ENCODE measurements at places on chromosomes 6 and 20.

DNA sequence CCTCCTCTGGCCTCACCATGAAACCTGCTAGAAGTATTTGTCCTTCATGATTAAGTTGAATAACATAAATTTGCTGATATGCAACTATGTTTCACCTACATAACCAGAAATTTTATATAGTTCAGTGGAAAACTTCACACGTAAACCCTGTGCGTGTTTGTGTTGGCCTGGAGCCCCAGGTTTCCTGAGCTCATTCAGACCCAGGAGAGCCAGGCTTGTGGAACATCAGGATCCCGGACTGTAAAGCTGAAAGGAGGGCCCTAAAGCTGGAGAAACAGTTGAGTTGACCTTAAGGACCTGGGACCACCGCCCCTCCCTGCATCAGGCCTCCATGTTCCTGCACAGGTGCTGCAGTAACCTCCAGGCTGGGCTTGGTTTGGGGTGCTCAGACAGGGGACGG, 3.1 kb upstream of the SPATS1 start:
- DNase-seq: no peak

- no peak for DNase-seq
Measured at GRCh38 chr20:19658137-19658536, 99.9 kb upstream of the RIN2 start.

GRCh38 chr20:19867074-19867473, 109.0 kb downstream of the RIN2 start:
- DNase-seq: no peak

GRCh38 chr6:92759178-92759577, 660.2 kb downstream of the EPHA7 start:
- no peak for DNase-seq

- no peak for DNase-seq
Measured at GRCh38 chr6:138491017-138491416, 8.3 kb downstream of the NHSL1 start.

DNA sequence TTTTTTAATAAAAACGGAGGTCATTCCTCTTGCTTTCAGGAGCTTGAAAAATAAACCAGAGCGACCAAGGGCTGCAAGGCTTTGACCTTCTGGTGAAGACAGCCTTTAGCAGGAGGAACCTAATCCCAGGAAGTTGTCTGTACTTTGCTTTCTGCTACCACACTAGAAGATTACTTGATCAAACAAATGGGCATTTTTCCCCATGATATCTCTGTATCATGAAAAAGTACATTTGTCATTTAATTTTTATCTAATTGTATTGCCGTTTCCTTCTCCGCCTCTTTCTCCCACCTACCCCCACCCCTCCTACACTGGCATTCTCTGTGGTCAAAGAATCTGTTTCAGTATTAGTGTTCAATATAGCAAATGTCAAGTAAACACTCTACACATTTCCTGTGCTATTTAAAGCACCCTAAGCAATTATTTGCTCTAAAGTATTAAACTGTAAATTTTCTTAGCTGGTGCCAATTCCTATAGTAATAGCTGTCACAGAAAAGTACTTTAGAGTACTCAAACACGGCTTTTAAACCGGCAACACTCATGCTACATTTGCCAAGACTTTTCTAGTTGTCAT, 29.7 kb downstream of the ATXN1 start:
- no peak for DNase-seq

DNA sequence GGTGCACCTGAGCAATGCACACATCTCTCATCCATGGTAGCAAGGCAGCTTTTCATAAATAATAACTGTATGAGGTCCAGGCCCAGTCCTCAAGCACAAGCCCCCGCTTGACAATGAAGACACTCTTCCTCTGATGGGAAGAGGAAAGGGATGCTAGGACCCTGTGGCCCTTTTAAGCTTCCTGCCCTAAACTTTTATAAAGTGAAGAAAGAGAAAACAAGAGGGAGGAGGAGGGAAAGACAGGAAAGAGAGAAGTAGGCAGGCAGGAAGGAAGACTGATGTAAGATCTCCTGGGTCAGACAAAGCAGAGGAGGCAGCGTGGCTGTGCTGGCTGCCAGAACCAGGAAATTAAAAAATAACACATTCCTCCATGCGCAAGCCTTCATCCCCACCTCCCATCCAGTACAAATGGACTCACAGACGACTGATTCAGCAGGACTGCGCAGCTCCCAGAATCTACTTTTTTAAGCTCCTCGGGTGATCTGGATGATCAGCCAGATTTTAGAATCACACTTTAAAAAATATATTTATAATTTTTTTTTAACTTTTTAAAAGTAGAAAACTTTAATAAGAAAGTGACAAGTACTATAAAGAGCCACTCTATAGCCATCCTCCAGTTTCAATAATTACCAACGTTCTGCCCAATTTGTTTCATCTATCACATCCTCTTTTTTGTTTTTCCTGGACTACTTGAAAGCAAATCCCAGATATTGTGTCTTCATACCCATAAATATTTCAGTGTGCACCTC, 16.5 kb downstream of the TNFAIP3 start:
- DNase-seq: no peak

DNA sequence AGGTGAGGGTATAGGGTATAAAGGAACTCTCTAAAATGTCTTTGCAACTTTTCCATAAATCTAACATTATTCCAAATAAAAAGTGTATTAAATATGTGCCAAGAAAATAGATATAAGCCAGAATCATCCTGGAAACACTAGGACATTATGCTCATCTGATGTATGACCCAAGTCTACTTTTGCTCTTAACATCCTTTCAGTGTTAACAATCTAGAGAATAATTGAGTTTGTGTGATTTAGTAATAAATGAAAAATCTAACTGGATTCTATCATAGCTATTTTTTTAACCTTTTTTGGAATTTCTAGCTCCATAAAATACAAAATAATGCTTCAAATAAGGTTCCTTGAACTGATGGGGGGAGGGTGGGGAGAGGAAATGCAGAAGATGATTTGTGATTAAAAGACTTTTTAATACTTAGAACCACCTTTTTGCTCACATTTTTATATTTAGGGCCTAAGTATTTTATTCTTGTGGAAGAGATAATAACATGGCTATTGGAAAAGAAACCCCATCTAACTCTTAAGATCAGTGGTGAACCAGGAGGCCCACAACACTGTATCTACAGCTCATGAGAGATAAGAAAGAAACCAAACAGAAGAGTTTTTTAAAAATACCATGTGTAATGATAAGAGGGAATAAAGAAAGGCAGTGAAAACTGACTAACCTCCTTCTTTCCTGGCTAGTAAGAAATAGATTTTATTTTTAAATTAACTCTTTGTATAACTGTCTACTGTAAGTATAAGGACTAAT, 68.5 kb downstream of the PDSS2 start:
- DNase-seq: no peak

GRCh38 chr6:52526634-52527033, 50.2 kb downstream of the TRAM2 start:
- no peak for DNase-seq

GRCh38 chr20:36259177-36260061, 23.1 kb downstream of the AAR2 start:
- DNase-seq: no peak

DNA sequence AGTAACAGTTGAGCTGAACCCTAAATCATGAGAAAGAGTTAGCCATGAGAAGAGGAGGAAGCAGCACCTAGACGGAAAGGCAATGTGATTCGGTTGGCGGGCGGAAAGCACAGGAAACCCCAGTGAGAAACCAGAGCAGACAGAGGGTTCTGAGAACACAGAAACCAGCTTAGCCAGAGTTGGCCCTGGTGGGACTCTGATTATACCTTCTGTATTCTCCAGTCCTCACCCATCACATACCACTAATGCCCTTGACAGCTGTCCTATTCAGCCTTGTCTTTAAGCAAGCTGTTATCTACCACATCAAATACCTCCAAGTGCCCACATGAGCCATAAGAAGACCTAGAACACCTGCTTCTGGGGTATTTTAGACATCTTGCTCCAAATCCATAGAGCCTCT, 58.9 kb upstream of the LRRC1 start:
- no peak for DNase-seq

GRCh38 chr6:12262236-12263061, 27.7 kb upstream of the EDN1 start:
- DNase-seq: no peak

GRCh38 chr20:7144464-7144863, 377.0 kb downstream of the BMP2 start:
- DNase-seq: no peak
